ENCODE measurements at places on chromosomes 7 and 10.
A peak's percentile ranks its signal among the peaks of the same experiment; 100 is the strongest.

GRCh38 chr7:140674356-140674800 lies 1.6 kb downstream of the ADCK2 start:
- no peak for DNase-seq

DNA sequence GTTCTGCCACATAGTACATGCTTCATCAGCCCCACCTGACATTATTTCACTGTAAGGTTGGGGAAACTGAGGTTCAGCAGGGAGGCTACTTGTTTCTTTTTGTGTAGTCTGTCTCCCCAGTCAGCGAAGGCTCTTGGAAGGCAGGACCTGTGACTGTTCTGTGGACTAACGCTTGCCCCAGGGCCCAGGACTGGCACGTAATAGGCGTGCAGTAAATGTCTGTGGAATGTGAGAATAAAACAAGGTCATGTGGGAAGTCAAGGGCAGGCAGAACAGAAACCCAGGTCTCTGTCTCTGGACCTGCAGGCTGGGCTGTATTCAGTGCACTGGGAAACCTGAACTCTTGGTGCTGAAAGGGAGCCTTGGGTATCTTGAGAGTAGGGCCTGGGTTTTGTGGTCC lies 168.7 kb downstream of the RPS24 start:
- no peak for DNase-seq

DNA sequence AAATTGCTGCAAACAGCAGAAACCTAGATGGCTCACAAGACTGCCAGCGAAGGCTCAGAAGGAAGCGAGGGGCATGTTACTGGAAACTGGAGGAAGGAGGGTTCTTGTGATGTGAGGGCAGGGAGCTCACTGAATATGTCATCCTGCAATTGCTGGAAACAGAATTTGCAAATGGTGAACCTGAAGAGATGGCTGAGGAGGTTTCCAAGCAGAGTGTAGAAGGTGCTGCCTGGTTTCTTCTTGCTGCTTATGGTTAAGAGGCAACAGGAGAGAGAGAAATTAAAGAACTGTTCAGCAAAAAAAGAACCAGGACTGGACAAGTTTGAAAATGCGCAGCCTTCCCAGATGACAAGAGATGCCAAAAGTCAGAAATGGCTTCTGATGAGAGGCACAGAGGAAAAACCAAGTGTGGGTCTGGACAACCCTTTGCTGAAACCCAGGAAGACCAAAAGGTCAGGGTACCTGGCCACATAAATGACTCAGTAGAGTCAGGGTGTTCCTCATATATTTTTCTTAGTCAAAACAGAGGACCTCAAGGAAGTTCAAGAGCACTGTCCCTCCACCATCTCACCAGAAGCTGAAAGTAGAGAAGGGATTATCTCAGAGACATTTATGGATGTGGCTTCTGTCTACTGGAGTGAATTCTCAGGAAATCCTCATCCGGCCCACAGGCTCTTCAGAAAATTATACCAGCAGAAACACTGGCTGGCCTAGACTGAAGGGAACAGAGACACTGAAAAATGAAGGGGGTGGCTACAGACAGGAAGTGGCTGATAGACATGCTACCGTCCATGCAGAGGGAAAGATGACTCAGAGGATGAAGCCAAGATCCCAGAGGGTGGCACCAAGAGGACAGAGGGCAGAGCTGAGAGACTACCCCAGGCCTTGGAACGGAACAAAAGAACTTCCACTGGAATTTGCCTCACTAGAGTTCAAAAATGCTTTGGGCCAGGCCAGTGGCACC lies 10.1 kb downstream of the PAPOLB start:
- DNase-seq = no peak

- DNase-seq = no peak
Measured at GRCh38 chr7:116501425-116502167, 2.1 kb downstream of the CAV2 start.

- no peak for DNase-seq
Measured at GRCh38 chr10:125071008-125071407, 89.4 kb downstream of the CTBP2 start.

- DNase-seq = no peak
Measured at GRCh38 chr7:115637128-115637527, 393.4 kb downstream of the TFEC start.

- DNase-seq = no peak
Measured at GRCh38 chr10:12271210-12271540, 75.2 kb downstream of the CDC123 start.

DNA sequence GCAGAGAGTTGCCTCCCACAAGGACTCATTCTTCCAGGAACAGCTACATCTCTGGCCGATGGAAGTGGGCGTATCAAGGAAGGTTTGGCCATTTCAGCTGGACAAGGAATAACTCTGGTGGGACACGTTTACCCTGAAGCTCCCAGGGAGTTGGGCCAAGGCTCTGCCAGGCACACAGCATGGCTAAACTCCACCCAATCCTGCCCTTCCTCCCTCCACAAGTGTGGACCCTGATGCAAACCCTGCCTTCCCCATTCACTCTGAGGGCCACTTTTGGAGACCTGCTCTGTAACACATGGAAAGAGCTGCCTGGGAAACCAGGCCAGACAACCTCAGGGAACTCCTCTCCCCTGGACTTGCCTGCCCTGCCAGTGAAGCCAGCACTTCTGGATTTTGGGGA lies 407.8 kb upstream of the FOXK1 start:
- no peak for DNase-seq

GRCh38 chr7:1943933-1944618 lies 274.0 kb downstream of the ELFN1 start:
- DNase-seq = no peak

- no peak for DNase-seq
Measured at GRCh38 chr10:131870831-131871672, 29.8 kb upstream of the PPP2R2D start.

GRCh38 chr10:104941662-104942061 lies 300.6 kb downstream of the SORCS3 start:
- DNase-seq = no peak

DNA sequence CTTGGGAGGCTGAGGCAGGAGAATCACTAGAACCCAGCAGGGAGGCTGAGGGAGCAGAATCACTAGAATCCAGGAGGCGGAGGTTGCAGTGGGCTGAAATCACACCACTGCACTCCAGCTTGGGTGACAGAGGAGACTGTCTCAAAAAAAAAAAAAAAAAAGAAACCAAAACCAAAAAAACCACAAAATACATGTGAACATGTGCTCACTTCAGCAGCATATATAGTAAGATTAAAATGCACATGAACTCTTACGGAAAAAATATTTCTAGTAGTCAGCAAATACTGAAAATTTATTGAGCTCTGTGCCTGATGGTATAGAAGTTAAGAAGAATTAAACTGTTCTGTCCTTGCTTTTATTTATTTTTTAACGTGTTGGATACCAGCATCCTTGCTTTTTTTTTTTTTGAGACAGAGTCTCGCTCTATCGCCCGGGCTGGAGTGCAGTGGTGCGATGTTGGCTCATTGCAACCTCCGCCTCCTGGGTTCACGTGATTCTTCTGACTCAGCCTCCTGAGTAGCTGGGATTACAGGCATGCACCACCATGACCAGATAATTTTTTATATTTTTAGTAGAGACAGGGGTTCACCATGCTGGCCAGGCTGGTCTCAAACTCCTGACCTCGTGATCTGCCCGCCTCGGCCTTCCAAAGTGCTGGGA lies 9.6 kb upstream of the ZNF487 start:
- DNase-seq = peak; percentile 54

DNA sequence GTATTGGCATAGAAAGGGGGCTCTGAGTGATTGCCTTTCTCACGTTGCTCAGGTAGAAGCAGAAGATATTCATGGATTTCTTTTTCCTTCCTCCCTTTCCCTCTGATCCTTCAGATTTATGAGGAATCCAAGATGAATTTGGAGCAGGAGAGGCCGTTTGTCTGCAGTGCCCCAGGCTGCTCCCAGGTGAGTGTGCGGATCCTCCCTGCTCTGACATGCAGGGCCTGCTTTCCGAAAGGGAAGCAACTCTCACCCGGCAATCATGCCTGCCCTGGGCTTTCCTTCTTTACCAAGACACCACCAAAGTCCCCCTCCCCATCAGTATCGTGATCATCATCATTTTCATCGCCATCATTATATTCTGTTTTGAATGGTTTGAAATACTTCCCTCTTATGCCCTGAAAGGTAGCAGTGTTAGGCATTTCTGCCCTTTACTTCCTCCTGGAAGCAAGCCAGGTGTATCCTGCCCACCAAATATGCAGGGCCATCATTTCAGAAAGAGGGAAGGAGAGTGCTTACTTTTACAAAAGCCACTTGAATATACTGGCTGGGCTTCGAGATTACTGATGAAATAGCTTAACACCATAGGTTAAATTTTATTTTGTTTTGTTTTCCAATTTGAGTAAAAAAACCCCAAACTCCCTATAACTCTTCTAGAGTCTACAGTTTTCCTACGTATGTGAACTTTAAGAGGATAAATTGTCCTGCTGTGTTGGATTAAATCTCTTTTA lies 75.9 kb downstream of the CREB5 start:
- no peak for DNase-seq

GRCh38 chr10:130463104-130463875 lies 327.1 kb downstream of the GLRX3 start:
- no peak for DNase-seq

GRCh38 chr7:69906283-69906995 lies 308.2 kb downstream of the AUTS2 start:
- DNase-seq = no peak

- no peak for DNase-seq
Measured at GRCh38 chr7:70040970-70041766, 442.9 kb downstream of the AUTS2 start.

- DNase-seq = no peak
Measured at GRCh38 chr10:127905848-127906261, 1.0 kb upstream of the PTPRE start.

DNA sequence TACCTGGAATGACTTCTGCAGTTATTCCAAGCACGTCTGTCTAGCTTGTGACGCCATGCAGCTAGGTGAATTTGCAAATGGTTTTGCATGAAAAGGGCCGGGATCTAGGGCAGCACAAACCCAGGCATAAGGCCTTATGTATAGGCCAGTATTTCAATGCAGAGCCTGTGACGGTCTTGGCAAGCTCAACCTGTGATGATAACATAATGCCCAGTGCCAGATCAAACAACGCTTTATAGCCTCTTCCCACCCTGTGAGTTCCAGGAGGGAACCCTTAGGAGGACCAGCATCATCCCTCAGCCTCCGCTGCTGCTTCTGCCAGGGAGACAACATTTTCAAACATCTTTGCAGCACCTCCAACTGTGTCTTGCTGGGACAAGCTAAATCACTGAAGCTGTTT lies 390.7 kb downstream of the INHBA start:
- DNase-seq = no peak

DNA sequence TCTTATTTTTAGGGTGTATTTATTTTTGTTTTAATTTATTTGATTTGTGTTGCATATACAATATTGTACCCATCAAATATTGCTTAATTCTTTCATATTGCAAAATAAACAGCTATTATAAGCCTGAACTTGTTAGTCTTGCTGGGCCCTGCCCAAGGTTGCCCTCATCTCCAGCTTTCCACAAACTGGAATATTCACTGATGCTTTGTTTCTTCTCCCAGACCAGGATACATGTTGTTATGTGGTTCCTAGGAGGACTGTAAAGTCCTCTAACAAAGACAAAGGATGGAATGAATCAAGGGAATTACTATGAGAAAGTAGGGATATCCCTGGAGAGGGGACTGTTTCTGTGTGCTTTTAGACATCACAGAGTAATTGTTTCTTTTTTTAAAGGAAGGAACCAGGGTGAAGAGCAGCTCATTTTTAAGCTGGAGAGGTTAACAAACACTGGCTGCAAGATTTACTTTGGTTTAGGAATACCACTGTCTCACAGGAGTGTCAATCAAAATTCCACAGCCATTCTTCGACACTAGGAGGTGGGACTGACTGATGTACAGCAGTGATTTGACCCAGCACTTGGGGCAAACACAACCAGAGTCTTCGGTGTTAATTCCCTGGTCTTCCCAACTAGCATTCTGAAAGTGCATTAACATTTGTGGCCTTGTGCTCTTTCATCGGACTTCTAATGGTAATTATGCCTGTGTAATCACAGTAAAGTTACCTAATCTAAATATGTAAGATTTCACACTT lies 14.8 kb upstream of the CD36 start:
- DNase-seq = no peak

DNA sequence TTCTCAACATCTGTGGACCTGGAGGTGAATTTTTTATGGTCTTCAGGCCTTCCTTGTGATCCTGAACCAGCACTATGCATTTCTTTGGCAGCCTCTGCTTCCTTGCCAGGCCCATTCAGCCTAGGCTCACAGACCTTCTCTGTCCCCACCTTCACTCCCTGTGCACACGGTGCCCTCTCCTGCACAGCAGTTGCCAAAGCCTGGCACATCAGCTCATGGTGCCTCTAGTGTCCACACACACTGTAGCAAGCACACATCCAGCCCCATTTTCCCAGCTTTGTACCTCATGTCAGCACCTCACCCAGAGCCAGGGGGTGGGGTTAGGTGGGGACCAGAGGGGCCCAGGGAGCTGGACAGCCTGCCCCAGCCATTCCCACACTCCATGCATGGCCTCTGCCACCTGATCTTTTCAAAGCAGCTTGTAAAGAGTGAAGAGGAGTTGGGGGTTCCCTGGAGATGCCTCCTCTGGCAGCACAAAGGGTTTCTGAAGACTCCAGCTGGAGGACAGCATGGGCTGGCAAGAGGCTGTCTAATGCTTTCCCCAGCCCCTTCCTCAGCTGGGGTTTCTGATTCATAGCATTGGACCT lies 57.9 kb upstream of the TMEM72 start:
- no peak for DNase-seq

DNA sequence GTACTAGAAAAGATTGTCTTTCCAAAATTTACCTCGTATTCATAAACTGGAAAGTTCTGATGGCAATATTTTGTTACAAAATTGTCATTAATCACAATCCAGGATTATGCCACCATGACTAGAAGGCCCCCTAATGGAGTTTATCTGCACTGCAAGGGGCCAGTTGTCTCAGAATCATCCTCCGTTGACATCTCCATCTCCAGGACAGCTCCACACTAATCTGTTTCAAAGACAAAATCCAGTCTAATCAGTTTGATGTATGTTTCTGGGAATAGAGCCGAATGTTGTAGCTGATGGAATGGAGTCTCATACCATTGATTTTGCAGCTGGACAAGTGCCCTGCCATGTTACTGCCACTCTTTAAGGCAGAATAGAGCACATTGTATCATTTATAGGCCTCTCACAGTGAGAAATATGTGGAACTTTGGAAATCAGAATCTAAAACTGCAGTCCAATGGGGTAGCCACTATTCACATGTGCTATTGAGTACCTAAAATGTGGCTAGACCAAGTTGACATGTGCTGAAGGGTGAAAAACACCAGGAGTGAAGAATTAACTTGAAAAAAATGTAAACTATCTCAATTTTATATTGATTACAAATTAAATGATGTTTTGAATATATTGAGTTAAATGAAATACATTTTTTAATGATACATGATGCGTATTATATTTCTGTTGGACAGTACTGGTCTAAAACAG lies 38.3 kb upstream of the TOMM7 start:
- no peak for DNase-seq

- DNase-seq = no peak
Measured at GRCh38 chr10:124517461-124517860, 55.8 kb downstream of the LHPP start.

DNA sequence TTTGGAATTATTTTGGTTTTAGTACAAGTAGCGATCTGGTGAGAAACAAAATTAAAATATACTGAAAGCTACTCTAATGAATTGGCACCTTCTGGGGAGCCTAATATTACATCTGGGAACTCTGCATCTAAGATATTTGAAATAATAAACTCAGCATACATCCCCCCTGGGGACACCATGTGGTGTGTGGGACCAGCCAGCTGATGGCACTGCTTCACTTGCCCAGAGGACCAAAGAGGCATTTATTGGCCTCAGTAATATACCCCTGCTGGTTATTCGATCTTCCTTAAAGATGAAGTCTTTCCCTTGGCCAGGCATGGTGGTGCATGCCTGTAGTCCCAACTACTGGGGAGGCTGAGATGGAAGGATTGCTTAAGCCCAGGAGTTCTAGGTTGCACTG lies 195.1 kb upstream of the AUTS2 start:
- no peak for DNase-seq

- DNase-seq = no peak
Measured at GRCh38 chr10:98273057-98273850, 5.3 kb upstream of the LOXL4 start.
